Fibroblast of skin of left quadriceps (primary cell): ENCODE measurements at places on chromosomes 5 and 9.

DNA sequence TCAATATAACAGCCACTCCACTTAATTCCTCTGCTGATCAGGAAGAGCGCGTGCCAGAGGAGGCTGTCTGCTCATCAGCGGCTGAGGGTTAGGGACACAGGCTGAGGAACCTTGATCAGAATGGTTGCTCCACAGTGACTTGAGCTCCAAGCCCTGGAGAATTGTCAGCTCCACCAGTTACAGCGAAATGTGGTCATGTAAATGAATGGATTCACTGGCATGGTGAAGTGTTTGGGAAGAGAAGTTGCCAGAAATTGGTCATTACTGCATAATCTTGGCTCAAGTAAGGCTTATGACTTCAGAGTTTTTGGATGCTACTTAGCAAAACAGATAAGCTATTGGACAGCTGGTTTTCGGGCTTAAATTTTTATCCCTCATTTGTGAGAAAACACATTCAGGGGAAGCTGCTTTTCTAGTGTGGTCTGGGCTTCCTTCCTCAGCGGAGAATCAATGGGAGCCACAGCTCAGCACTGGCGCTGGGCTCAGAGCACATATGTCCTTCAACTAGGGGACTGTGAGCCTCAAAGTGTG, 65.0 kb downstream of the PRRT1B start:
- DNase-seq, result no peak

GRCh38 chr9:122252796-122253195, 11.8 kb downstream of the RBM18 start:
- DNase-seq, result no peak

- DNase-seq, result no peak
Measured at GRCh38 chr9:126752376-126752775, 52.5 kb upstream of the ZBTB43 start.

DNA sequence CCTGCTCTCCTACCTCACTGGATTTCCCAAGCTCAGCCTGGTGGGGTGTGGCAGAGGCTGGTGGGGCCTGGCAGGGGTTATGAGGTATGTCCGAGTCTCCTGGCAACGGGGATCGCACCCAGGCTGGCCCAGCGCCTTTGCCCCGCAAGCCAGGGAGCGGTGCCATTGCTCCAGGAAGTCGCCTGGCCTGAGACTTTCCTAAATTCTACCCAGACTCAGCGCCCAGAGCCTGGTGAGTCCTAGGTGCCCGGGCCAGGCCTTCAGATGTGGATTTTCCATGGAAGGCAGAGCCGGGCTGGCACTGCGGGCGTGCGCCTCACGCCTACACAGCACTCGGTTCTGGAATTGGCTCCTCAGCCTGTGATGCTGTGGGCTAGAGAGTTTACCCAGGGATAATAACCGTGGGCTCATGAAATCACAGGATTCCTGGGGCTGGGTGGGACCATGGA, 155.4 kb upstream of the COL5A1 start:
- DNase-seq, result no peak

DNA sequence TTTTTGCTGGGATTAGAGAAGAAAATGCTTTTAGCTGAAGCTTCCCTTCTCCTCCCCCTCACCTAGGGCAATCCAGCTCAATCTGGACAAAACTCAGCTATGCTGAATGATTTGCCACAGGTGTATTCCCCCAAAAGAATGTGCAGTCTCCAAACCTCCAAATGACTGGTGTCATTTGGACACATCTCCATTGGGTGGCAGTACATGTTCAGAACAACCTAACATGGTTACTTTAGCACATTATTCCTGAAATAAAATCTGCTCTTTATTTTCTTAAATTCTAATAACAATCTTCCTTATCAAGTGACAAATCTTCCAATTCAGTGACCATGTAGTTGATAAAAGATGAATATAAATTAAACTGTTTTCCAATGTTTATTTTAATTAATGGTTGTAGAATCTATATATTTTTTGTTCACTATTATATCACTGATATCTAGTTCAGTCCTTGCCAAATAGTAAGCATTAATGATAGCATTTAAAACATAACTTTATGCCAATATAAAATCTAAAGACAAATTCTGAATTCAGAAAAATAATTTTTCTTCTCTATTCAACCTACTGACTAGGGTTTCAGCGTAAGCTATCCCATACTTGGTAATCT, 61.3 kb upstream of the MOCS2 start:
- DNase-seq, result peak; percentile 17

GRCh38 chr5:40879163-40879942, 29.9 kb upstream of the C7 start:
- DNase-seq, result peak; percentile 9

GRCh38 chr5:67085616-67086015, 111.0 kb downstream of the CD180 start:
- DNase-seq, result no peak

DNA sequence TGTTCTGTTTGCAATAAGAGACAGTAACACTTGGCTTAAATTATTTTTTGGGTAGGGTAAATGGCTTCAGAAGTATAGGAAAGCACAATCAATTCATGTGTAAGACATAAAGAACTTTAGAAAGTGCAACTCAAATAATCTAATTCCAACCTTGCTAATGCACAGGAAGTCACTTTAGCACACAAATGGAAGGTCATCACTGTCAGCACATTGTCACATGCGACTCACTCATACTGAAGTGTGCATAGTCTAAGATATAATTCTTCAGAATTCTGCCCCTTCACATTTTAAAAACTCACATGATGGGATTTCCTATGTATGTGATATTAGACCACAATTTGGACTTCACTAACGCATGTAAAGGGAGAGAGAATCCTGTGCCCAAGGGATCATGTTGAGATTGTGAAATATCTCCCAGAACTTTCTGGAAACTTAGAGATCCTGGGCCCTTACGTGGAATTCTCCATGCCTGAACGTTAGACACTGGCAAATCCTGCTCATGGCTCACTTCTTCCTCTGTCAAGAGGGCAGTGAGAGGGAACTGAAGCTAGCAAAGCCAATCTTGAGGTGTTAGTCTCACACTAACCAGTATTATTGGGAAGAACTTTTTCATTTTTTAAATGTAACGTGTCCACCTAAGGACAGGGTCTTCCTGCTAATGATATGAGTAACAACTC, 403.2 kb upstream of the PTGER4 start:
- no peak for DNase-seq

DNA sequence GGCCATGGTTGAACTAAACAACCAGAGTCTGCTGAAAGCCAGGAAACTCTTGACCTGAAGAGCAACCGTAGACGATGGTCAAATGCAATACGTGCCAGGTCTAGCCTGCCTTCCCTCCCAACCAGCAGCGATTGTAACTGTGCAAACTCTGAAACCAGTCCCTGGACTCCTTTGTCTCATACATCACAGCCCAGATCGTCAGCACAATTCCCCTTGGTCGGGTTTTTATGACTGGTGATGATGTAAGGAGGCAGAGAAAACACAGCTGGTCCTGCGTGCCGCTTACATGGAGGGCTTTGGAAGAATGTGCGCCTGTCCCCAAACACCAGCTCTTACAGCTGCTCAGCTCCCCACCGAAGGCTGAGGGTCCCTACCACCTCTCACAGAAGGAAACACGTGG, 24.6 kb downstream of the SMIM23 start:
- DNase-seq, result no peak

- no peak for DNase-seq
Measured at GRCh38 chr9:98790134-98790841, 6.1 kb downstream of the ANKS6 start.

- no peak for DNase-seq
Measured at GRCh38 chr9:137974746-137975526, 97.4 kb downstream of the CACNA1B start.

DNA sequence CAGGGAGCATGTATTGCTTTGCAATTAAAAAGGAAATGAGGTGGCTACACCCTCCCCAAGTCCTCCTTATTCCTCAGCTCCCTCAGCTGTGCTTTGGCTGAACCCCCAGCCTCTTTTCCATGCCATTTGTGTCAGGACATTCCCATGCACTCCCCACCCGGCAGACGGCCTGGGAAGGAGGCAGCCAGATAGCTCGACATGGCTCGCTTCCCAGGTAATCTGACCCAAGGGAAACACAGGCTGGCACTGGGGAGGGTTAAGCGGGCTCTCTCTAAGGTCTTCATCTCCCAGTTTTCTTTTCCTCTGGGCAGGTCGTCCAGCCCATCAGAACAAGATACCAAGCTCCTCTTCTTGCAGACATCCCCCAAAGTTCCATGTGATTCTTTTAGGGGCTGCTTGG, 31.2 kb downstream of the BTNL9 start:
- DNase-seq, result no peak

DNA sequence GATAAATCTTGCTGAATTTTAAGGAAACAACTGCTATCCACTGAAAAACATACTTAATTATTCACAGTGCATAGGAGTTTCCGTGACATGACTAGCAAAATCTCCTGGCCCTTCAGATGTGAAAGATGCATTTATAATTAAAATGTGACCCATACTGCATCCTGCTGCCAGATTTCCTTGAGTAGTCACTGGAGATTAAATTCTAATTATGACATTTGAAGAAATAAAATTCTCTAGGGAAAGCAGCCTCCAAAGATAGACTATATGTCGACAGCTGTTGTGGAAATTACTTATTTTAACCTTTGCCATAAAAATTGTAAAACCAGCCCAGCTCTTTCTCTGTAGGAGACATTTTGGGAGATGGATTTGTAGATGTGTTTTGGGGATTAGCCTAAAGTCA, 193.6 kb upstream of the SMC2 start:
- DNase-seq, result no peak

GRCh38 chr5:66406761-66407336, 189.3 kb upstream of the MAST4 start:
- no peak for DNase-seq

GRCh38 chr5:34555699-34556508, 100.2 kb upstream of the RAI14 start:
- no peak for DNase-seq

DNA sequence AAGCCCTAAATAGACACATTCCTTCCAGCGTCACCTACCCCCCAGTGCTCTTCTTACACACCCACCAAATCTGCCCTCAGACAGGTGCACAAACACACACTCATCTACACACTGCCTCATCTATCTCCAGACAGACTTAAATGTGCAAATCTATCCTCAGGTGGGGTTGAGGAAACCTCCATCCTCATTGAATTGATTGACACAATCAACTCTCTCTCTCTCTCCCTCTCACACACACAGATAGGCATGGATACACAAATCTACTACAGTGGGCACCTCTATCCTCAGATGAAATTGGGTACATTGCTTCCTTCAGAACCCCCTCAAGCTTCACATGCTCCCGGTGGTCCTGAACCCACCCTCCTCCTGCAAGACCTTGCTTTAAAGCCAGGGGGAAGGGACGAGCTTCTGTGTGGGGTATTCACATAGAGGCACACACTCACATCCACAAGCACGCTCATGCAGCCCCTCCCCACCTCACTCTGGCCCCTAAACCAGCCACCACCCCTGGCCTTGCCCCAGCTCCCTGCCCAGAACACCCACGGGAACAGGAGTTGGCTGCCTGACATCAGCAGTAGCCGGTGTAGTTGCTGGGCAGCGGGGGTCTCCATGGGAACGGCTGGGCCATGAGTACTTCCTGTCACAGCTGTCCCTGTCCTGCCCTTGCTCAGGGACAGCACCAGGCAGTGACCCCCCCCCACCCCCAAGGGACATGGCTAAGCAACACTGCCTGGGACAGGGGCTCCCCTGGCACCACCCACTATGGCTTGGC, 22.8 kb downstream of the PCDH1 start:
- DNase-seq, result no peak

- DNase-seq, result no peak
Measured at GRCh38 chr5:173316339-173317020, 11.7 kb downstream of the STC2 start.

DNA sequence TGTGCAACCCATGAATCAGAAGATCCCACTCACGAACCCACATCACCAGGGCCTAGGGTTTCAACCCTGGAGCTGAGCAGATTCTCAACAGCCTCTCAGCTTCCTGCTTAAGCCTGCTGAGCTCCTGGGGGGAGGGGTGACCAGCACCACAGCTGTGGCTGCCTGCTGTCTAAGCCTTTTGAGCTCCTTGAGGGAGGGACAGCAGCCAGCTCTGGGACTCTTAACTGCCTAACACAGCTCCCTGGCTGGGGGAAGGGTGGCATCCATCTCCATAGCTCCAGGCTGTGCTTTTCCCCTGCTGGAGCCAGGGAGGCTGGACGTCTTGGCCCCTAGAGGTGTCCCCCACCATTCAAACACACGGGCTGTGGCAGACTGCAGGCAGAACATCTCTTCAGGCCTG, 250.3 kb downstream of the DMAC1 start:
- peak; percentile 6 for DNase-seq

DNA sequence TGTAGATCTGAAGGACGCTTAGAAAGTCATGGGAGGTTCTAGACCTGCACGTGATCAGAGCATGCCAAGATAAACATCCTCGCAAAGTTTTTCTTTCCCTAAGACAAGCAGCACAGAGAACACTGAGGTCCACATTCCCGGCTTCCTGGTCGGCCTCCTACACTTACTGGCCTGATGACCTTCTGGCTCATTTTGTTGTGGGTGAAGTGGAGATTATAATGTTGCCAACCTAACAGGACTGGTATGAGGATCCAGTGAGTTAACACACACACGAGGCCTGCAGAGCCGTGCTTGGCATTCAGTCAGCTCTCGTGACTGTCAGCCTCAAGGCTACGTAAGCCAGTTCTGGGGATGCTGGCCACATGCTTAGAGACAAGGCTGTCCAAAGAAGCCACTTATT, 186.0 kb downstream of the TENT4A start:
- no peak for DNase-seq

GRCh38 chr5:133667217-133667616, 54.9 kb upstream of the FSTL4 start:
- DNase-seq, result no peak

- DNase-seq, result no peak
Measured at GRCh38 chr5:130893006-130893405, 272.1 kb downstream of the HINT1 start.

DNA sequence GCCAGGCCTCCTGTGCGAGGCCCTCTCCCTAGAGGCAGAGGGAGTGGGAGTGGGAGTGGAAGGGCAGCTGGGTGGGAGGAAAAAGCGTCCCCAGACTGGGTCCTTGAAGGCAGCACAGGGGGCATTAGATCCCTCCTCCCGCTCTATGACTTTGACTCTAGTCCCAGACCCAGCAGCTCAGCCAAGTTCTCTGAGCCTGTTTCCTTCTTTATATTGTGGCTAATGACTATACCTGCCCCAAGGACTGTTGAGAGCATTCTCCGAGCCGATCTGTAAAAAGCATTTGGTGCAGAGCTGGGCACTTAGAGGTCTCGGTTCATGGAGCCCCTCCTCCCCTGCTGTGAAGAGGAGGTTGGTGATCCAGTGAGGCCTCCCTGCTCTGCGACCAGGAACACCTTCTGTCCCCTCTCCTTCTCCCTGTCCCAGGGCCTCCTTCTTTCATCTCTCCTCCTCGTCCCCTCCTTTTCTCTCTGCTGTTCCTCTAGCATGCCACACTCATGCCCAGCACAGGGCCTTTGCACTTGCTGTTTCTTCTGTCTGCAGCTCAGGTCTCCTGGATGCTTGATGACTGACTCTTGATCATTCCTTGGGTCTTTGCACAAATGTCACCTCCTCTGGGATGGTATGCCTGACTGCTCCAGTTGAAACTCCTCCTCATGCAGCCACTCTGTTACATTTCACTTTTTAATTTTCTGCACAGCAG, 23.4 kb upstream of the PSD2 start:
- DNase-seq, result no peak
